Esophagus squamous epithelium (tissue), 5 donors: ENCODE measurements at places on chromosomes 1 and 21.

DNA sequence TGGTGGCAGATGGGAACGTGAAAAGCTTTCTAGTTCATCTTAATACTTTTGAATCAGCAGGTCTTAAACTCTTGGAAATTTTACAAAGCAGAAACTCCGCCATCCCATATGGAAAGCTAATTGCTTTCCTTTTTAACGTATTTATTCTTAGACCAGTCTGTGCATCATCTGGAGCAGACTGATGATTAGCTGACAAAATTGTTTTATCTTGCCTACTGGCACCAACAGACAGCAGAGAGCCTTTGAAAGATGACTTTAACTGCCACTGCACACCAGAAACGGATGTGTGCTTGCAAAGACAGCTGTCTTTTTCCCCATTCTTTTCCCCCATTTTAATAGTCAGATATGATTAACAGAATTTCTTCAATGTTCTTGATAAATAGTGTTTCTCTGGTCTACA, 97.0 kb downstream of the PLD5 start:
- DNase-seq: no peak

DNA sequence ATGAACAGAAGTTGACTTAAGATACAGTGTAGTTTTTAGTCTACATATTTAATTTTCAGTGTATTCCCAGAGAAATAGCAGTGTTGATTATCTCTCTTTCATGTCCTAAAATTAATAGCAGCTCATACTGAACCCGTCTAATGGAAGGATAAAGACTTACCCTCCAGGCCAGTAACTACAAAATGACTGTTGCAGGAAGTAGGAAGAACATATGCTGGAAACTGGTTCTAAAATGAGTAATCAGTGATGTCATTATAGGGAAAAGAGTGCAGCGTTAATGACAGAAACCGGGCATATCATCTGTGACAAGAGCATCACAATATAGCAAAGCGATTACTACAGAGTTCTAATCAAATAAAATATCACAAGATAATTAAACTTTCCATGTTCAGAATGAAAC, 385.5 kb downstream of the SMYD3 start:
- DNase-seq: no peak

DNA sequence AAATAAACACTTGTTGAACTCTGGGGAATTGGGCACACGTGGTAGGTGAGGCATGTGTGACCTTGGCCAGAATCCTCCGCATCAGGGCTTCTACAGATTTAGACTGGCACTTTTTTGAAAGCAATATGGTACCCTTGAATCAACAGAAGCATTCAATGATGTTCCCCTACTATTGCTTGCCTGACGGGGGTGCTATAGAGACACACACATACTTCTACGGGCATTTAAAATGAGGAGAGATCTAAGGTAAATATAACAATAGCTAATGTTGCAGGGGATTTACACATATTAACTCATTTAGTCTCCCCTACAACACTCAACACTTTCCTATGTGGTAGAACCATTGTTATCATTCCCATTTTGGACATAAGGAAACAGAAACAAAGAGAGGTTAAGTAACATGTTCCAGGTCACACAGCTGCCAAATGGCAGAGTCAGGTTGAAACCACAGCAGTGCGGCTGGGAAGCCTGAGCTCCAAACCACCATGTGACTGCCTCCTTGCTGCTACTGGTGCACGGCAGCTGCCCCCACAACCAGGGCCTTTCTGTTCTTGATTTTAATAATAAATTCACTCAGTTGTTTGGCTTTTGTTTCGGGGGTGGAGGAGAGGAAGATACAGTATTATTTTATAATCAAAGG, 147.4 kb downstream of the ZNF281 start:
- no peak for DNase-seq

DNA sequence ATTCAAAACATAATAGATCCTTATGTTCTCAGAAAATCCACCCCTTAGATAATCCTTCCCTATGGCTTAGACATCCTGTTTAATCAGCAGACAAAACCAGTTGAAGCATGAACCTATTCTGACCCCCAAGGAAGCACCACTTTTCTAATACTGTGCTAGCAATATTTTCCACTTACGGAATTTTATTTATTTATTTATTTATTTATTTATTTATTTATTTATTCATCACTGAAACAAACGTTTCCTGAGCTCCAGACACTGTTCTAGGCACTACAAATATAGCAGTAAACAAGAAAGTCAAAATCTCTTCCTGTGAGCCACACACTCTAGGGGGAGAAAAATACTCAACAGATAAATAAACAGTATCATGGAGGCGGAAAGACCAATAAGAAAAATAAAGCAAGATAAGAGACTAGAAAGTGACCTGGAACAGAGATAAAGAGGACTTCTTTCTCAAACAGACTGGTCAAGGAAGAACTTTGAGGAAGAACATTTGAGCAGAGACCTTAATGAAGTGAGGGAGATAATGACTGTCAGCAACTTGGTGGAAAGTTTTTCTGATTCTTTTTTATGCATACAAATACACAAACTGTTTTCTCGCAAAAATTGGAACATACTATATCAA, 145.5 kb upstream of the POGK start:
- no peak for DNase-seq

GRCh38 chr1:11413986-11414391, 65.0 kb upstream of the DISP3 start:
- DNase-seq: no peak

DNA sequence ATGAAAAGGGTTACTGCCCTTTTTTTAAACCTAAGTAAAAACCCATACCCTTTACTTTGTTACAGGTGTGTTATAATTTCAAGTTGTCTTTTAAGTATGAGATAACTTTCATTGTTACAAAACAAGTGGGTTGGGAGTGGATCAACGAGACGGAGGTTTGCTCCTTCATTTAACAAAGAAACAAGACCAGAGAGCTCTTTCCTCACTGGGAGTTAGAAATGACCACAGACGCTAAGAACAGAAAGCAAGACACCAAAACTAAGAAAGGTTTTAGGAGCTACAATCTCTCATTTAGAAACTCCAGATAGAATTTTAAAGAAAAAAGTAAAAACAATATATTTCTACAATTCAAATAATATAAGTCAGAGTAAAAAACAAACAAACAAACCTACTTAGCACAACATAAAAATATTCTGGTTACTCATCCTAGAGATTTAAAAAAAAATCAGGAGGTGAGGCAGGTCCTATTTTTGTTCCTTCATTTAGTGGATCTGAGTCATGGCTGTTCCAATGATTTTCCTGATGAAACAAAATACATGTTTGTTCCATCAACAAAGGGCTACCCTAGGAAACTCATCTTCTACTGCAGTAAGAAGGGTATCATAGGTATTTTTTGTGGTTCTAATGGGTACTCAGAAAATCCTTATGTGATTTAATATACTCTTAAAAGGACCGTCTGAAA, 33.0 kb downstream of the APP start:
- DNase-seq: no peak

DNA sequence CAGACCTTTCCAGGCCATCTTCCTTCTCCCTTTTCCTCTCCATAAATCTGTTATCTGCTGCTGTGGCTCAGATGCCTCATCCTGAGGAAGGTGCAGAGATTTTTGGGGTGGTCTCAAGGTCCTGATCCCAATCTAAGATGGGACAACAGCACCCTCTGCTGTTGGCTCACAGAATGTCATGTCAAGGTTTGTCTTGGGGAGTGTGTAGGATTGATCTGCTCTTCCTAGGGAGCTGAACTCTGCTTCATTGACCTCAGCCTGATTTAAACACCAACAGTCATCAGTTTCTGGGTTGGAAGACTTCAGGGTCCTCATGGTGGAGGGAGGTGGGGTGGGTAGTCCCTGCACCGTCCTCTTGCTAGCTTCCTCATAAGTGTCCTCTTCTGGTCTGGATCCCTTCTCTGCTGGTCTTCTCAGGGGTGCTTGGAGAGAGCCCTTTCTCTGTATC, 62.8 kb upstream of the LAX1 start:
- DNase-seq: no peak

DNA sequence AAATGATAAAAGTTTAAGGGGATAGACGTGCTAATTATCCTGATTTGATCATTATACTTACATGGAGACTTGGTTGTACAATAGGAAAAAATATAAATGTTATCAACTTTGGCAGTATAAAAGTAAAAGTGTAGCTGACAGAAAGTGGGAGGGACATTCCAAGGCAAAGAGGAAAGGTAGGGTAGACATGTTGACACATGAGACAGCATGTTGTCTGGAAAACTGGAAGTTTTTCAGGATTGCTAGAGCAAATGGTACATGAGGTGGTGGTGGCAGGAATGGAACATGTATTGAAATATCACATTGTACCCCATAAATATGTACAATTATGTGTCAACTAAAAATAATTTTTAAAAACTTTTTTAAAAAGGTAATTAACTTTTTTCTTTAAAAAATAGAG, 13.2 kb downstream of the DIPK1A start:
- DNase-seq: no peak

DNA sequence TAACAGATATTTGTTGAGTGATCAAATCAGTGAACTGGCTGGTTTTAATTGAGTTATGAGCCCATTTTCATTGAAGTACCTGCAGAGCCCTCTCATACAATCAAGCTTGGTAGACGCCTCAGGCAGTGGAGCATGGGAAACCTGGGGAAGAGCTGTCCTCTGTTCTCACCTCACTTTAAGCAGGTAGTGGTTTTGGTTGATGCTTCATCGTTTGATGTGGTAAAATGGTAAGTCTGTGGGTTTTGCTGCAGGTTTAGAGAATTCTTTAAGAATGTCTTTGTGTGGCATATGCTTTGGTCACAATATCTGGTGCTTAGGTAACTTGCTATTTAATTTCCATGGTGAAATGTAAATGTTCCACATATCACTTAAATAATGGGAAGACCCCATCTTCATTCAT, 10.0 kb downstream of the LAMC1 start:
- no peak for DNase-seq

DNA sequence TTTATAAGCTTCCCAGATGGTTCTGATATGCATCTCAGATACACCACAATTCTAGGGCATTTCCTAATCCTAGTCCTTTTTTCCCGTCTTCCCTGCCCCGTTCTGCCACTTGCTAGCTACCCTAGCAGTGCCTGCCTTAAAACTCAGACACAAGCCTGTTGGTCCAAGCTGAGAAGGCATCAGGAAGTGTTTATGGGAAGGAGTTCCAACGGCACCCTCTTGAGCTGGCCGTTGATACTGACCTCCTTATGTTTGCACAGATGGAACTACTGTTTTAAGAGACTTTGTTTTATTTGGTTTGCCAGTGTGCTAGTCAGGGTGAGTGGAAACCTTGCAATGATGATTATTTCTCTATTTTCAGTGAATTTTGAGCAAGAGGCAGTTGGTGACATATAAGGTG, 67.2 kb downstream of the UCK2 start:
- no peak for DNase-seq

DNA sequence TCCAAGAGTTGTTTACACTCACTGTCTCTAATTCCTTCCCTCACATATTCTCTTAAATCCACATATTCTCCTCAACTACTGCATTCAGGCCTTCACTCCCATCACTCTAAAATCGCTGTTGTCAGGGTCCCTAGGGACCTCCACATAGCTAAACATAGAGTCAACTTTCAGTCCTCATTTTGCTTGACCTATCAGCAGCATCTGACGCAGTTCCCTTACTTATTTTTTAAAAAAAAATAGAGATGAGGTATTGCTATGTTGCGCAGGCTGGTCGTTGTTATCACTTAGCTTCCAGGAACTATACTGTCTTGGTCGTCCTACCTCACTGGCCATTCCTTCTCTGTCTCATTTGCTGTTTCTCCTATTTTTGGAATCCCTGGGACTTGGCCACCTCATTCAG, 11.7 kb upstream of the PLEKHO1 start:
- DNase-seq: no peak

- DNase-seq: no peak
These were observed 108.3 kb downstream of the HIVEP3 start for GRCh38 chr1:41810446-41810845.

GRCh38 chr1:156925154-156926010, 5.0 kb downstream of the LRRC71 start:
- DNase-seq: no peak

GRCh38 chr21:16993416-16994038, 519.3 kb upstream of the CXADR start:
- DNase-seq: no peak

DNA sequence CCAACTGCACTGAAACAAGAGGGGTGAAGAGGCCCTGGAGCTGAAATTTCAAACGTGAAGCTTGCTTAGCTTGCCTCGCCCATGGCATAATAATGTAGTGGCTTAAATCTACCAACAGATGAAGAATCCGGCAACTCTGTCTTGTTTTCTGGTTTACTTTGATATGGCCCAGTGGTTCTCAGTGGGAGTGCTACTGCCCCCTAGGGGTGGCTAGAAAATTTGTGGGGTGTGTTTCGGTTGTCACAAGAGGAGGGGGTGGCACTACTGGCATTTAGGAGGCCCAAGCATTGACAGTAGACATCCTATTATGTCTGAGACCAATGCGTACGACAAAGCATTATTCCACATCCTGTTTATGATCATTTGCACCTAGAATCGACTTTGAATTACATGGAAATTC, 51.9 kb upstream of the C8B start:
- DNase-seq: no peak

DNA sequence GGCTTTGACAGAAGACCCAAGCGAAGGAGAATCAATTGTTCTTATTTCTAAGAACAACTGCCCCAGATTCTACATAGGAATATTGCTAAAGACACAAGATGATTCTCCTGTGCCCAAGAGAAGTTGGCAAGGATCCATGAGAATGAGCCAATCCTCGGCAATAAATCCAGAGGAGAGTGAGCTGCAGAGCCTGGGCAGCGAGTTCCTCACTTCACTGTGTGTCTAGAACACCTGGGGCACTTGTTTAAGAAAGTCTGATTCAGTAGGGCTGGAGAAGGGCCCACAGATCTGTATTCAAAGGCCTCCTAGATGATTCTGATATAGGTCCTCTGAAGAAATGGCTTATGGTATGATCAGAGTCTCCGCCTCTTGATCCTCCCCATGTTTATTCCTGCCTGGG, 31.8 kb downstream of the GADD45A start:
- DNase-seq: no peak

DNA sequence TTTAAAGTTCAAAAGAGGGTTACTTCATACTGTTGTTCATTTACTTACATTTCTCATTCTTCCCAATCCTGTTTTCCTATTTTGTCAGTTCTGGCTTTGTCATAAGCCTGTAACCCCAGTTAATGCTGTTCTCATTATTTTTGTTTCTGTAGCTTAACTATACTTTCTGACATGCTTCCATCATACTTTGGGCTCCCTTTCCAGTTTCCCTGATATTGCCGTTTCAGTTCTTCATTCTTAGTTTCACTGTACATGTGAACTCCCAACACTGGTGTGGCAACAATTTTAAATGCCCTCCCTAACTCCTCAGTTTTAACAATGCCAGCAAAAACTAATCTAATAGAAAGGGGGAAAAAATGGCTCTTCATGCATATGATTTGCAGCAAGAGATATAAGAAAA, 456.7 kb downstream of the LMO4 start:
- DNase-seq: no peak

GRCh38 chr1:186575348-186575747, 104.9 kb downstream of the PTGS2 start:
- no peak for DNase-seq

DNA sequence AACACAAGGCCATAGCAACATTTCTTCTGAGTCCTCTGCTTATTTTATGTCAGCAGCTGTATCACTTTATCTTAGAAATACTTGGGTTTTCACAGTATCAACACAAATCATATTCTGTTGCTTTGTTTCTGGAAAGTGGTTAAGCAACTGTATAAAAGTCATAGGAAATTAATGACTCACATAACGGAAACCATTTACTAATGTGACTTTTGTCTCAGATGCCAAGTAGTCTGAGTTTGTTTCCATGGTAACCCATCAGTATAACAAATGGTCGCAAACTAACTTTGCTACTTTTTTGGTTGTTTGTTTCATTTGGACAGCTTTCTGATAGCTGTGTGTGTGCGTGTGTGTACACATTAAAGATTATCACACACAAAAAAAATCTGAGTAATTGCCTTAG, 31.1 kb downstream of the EEIG2 start:
- DNase-seq: no peak

- DNase-seq: no peak
These were observed 25.2 kb downstream of the PDE4B start for GRCh38 chr1:65817891-65818290.
